Sigmoid colon (tissue), 7 donors: ENCODE measurements at places on chromosomes 1 and 21. TPM values are rescaled to one million over a fixed set of nuclear protein-coding genes. Genes with fewer than 3 reads are reported as not detected.

The MYCL gene
- total RNA-seq, result 0.49 TPM

The FAM163A gene
- total RNA-seq, result 0.36 TPM

The HES3 gene
- total RNA-seq, result not detected

The PRAMEF9 gene
- not detected for total RNA-seq

The FMO2 gene
- 15.3 TPM for total RNA-seq

The GPR61 gene
- 0.36 TPM for total RNA-seq

The APH1A gene
- 50.8 TPM for total RNA-seq
